Effector memory CD8-positive, alpha-beta T cell (primary cell): ENCODE measurements at places on chromosomes 1 and 21.
A peak's percentile ranks its signal among the peaks of the same experiment; 100 is the strongest.

GRCh38 chr1:79568411-79568810 lies 561.9 kb upstream of the ADGRL4 start:
- no peak for DNase-seq

DNA sequence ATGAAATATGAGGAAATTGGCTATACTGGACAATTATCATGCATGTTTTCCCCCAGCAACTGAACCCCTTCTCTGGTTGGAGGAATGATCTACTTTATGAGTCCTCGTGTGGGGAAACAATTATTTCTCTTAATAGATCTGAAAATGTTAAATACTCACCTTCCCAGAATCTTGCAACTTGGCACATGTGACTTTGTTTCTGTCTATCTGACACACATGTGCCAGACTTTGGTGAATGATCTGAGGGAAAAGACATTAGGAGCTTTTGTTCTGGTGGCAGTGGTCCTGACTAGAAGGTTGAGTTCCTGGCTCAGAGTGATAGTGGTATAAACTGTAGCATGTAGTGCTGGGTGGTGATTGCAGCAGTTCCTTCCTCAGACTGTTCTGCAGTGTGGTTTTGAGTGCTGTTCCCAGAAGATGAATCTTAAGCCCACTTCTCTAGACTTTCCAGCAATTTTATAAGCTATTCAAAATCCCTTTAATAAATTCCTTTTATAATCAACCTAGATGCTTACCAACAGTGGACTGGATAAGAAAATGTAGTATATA lies 59.3 kb upstream of the B3GALNT2 start:
- H3K27ac ChIP-seq: no peak overlapping the region
- no peak overlapping the region for H3K4me3 ChIP-seq
- peaks cover 3% of the 10 kb centered on the region for H3K36me3 ChIP-seq
- no peaks in the 10 kb centered on the region for H3K27me3 ChIP-seq
- no peak for DNase-seq

DNA sequence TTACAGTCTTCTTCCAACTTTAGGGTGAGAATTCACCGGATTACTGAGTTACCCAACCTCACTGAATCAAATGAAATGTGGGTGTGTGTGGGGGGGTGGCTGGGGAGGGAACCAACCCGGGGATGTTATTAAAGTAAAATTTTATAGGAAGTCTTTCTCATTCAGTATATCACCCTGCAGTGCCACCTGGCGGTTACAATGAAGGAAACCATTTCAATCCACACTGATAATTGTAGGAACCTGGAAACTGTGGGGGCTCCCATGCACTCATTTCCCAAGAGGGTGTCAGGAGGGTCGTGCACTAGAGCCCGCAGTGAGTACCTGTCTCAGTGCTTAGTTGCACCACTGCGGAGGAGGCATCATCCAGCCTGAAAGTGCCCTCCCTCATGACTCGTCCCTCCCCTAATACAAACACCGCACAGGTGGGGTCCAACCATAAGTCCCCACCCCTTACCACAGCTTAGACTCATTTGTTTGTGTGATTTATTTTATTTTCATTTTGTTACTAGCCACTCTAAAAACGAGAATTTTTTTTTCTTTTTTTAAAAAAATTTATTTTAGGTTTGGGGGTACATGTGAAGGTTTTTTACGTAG lies 29.1 kb upstream of the IGSF5 start:
- no peak overlapping the region for H3K4me3 ChIP-seq
- H3K4me1 ChIP-seq: no peaks in the 10 kb centered on the region
- no peak for DNase-seq

DNA sequence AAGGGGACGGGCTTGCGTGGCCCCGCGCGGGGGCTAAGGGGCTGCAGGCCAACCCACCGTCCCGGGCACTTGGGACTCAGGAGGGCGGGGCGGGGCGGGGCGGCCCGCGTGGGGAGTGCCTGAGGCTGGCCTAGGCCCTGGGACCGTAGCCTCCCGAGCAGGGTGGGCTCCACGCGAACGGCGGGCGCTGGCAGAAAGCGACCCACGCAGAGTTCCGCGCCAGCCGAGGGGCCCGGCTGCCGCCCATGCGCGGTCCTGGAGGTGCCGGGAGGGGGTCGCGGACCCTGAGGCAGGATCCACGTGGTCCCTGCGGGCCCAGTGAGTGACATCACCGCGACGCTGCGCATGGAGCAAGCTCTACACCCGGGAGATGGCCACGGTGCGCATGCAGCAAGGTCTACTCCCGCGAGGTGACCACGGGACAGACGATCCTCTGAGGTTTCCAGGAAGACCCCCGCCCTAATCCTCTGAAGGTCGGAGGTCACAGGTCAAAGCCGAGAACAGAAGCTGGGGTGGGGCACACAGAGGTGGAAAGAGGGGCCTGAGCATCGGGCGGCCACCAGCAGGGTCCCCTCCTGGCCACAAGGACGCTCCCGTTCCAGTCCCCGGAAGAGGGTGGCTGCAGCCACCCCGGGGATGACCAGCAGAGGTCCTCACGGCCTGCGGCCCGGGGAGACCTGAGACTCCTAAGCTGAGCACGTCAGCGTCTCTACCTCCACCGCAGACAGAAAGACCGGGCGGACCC lies 13.5 kb upstream of the SLC19A1 start:
- H3K27ac ChIP-seq: no peak overlapping the region
- peaks cover 4% of the 10 kb centered on the region for H3K36me3 ChIP-seq
- peaks cover 7% of the 10 kb centered on the region for H3K27me3 ChIP-seq
- H3K4me1 ChIP-seq: peaks cover 18% of the 10 kb centered on the region

DNA sequence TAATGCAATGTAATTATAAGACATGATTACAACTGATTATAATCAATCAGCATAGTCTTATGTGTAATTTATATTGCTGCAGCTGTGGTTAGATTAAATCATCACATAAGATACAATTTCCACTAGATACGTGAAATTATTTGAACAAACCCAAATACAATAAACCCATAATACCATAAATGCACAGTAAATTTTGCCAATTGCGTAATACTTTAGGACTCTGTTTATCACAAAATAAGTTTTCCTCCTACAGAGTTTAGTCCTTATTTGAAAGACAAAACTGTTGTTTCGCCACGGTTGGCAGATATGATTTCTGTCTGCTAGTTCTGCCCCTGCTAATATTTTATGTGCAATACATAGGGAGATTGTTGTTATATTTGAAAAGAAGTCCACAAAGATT lies 895.9 kb upstream of the ADGRL4 start:
- DNase-seq: no peak
- H3K27ac ChIP-seq: no peak overlapping the region
- H3K27me3 ChIP-seq: no peaks in the 10 kb centered on the region
- no peaks in the 10 kb centered on the region for H3K4me1 ChIP-seq

DNA sequence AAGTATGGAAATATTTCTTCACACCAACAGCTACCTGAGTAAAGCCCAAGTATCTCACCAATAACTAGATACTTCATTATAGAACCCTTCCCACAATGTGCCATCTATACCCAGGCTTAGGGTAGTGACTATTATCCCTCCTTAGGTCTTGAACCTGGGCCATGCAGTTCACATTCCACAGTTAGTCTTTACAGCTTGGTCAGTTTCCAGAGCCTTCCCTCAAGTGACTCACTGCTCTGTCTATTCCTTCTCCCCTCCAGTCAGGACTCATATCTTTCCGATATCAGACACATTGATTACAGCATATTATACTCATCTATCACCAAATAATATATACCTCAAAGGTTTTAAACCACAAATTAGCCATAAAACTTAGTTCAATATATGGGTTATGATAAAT lies 23.6 kb downstream of the VAMP4 start:
- DNase-seq: no peak
- H3K4me3 ChIP-seq: no peak overlapping the region
- H3K4me1 ChIP-seq: peaks cover 6% of the 10 kb centered on the region
- no peaks in the 10 kb centered on the region for H3K27me3 ChIP-seq
- H3K36me3 ChIP-seq: peaks cover 4% of the 10 kb centered on the region

DNA sequence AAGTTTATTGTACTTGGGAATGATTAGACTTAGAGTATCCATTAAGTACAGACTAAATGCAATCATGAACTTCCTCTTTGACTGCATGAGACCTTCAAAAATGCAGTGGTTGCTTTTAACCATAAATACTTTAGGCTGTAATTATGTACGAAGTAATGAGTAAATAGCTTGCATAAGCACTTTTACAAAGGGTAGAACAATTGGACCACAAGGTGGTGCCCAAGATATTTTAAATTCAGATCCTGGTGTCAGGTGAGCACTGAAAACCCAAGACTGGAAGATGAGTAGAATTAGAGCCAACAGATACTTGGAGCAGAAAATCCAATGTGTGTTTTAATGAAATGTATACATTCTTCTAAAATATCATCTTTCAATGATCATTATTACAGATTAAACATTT lies 43.4 kb upstream of the RHOU start:
- H3K36me3 ChIP-seq: no peaks in the 10 kb centered on the region
- peak; percentile 25 for DNase-seq
- H3K27me3 ChIP-seq: peaks cover 23% of the 10 kb centered on the region
- H3K27ac ChIP-seq: no peak overlapping the region
- H3K4me3 ChIP-seq: no peak overlapping the region
- no peaks in the 10 kb centered on the region for H3K4me1 ChIP-seq

GRCh38 chr1:147717706-147718097 lies 42.7 kb downstream of the GJA5 start:
- H3K4me3 ChIP-seq: no peak overlapping the region
- peaks cover 49% of the 10 kb centered on the region for H3K27me3 ChIP-seq
- H3K27ac ChIP-seq: peak overlapping the region; percentile 82
- no peak for DNase-seq
- H3K4me1 ChIP-seq: no peaks in the 10 kb centered on the region

DNA sequence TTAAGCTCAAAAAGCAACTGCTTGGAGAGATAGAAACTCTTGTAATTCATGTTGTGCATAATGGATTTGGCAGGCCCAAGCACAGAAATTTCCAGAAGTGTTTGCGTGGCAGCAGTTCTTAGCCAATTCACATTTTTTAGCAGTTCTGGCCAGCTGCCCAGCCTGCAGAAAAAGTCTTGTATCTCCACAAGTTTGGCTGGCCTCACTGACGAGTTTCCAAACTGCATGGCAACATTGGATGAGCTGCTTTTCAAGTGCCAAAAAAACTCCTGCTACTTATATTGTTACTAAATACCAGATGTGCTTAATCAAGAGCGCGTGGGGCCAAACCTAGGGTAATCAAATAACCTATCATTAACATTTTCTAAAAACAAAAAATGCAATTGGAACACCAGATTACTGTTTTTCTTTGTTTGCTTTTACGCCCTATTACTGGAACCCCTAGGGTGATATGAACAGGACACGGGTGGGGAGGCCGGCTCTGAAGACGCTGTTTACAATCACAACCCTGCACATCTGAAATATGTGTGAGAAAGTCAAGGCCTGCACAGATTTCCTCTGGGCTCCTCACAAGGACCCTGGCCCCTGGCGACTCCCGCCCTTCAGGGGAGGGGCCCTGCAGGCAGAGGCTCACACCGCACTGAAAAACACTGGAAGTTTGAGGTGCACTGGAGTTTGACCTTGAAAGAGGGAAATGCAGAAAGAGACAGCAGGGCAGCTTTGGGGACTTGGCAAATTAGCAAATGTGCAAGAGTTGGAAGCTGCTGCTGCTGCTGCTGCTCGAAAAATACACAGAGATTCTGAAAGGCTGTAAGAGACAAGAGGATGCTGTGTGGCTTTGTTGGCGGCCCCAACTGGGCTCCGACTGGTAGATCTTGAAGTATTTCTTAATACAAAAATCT lies 55.2 kb upstream of the TARBP1 start:
- no peak overlapping the region for H3K4me3 ChIP-seq
- no peak for DNase-seq
- H3K27me3 ChIP-seq: peaks cover 5% of the 10 kb centered on the region
- H3K36me3 ChIP-seq: no peaks in the 10 kb centered on the region

- no peaks in the 10 kb centered on the region for H3K36me3 ChIP-seq
- H3K27me3 ChIP-seq: no peaks in the 10 kb centered on the region
- H3K4me1 ChIP-seq: peaks cover 4% of the 10 kb centered on the region
- no peak overlapping the region for H3K27ac ChIP-seq
These were observed 148.0 kb downstream of the ZZZ3 start for GRCh38 chr1:77534456-77534855.

DNA sequence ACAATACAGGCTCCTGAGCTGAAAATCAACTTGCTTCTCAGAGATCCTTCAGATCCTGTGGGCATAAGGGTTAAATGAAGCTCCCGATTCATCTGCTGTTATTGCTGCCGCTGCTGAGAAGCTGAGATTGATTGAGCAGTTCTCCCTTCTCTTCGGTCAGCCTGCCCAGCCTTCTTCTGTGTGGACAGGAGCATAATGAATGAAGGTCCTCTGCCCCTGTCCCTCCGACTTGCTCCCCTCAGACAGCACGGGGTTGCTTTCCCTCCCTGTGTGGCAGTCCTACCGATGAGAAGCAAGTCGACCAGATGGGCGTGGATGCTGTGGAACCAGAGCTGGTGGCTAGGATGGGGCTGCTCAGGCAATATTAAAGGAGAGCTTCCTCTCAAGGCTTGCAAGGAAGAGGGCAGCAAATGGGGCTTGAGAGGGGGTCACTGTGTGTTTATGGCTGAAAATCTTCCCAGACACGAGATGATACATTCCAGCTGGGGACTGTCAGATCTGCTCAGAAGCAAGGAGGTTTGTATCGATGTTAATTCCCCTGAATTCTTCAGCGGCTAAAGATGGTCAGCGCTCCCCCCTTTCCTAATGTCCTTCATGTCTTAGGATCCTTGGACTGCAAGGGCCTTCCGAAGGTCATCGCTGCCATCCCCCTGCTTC lies 63.9 kb upstream of the GOLT1A start:
- H3K4me1 ChIP-seq: no peaks in the 10 kb centered on the region
- no peaks in the 10 kb centered on the region for H3K36me3 ChIP-seq
- DNase-seq: no peak
- H3K4me3 ChIP-seq: no peak overlapping the region

DNA sequence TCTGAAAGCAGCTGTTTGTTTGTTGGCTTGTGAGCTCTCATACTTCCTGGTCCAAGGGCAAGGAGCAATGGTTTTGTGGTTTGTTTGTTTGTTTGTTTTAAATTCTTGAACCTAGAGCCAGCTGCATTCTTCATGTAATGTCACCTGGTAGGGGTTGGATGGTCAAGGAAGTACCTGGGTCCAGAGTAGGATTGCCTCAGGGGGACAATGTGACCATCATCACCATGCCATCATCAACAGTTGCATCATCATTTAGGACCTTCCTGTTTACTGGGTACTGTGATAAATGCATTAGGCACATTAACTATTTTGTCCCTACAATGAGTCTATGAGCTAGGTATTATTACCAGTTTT lies 14.7 kb upstream of the MYOG start:
- H3K4me3 ChIP-seq: no peak overlapping the region
- no peak for DNase-seq
- no peaks in the 10 kb centered on the region for H3K4me1 ChIP-seq
- H3K27ac ChIP-seq: no peak overlapping the region
- H3K36me3 ChIP-seq: peaks cover 4% of the 10 kb centered on the region

- H3K4me1 ChIP-seq: peaks cover 23% of the 10 kb centered on the region
- DNase-seq: no peak
- H3K36me3 ChIP-seq: peaks cover 28% of the 10 kb centered on the region
- H3K4me3 ChIP-seq: peak overlapping the region; percentile 90
These were observed 1.2 kb upstream of the MTFR1L start for GRCh38 chr1:25818569-25818968.
